ENCODE measurements at places on chromosomes 5 and 9.

DNA sequence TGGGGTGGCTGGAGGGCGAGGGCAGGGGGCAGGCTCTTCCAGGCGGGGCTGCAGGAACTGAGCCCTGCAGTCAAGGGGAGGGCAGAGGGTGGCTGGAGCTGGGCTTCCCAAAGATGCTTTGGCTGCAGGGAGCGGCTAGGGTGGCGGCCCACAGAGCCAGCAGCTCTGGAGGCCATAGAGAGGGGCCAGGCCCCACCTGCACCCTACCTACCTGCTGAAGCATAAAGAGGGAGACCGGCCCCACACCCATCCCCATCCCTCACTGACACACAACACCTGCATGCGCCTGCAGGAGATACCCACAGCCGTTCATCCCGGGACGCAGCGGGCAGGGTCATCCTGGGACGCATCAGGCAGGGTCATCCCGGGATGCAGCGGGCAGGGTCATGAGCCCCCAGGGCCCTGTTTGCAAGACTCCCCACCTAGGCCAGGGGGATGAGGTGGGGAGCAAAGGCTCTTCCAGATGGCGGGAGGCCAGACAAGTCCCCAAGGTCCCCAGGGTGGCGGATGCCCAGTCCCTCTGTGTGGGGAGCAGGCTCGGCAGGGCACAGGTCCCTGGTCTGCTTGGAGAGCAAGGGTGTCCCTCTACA lies 39.8 kb upstream of the NOTCH1 start:
- no peak for DNase-seq

DNA sequence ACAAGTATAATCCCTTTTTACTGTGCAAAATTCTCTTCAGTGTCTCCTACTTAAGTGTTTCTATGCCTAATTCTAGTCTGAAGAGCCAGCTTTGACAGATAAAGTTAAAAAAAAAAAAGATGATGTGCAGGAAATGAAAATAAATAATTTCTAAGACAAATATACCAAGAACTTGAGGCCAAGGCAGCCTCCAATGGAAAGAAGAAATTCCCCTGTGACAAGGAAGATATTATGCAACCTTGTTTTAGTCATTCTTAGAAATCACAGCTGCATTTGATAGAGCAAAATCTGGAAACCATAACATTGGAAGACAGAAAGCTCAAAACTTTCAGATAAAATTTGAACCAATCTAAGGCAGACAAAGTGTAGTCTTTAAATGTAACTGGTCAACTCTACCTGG lies 375.9 kb upstream of the TLE4 start:
- no peak for DNase-seq

DNA sequence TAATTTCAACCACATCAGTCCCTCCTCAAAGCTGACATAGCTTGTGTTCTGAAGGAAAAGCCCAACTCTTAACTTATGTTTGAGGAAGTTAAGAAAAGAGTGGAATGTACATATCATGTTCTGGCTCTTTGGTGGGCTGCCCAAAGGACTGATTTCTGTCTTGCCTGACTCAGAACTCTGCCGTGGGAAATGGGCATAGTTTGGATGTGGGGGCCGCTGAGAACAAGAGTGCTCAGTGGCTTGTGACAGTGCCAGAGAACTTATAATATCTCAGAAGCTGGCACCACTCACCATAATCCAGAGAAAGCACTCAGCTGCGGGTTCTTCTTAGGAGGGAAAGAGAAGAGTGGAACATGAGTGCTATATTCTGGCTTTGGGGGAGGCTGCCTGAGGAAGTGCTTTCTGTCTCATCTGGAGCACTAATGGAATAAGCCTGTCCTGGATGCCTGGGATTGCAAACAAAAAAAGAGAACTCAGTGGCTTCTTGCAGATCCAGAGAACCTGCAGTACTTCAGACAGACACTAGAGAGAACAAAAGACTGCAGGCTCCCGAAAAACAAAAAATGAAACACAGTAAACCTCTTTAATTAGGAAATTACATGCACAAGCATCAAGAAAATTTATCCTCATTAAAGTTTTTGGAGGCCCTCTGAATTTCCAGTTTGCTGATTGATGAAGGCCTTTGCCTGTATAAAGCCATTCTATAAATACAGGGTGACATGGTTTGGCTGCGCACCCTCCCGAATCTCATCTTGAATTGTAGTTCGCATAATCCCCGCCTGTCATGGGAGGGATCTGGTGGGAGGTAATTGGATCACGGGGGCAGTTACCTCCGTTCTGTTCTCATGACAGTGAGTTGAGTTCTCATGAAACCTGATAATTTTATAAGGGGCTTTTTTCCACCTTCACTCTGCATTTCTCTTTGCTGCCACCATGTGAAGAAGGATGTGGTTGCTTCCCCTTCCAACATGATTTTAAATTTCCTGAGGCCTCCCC lies 207.0 kb downstream of the DMAC1 start:
- no peak for DNase-seq

DNA sequence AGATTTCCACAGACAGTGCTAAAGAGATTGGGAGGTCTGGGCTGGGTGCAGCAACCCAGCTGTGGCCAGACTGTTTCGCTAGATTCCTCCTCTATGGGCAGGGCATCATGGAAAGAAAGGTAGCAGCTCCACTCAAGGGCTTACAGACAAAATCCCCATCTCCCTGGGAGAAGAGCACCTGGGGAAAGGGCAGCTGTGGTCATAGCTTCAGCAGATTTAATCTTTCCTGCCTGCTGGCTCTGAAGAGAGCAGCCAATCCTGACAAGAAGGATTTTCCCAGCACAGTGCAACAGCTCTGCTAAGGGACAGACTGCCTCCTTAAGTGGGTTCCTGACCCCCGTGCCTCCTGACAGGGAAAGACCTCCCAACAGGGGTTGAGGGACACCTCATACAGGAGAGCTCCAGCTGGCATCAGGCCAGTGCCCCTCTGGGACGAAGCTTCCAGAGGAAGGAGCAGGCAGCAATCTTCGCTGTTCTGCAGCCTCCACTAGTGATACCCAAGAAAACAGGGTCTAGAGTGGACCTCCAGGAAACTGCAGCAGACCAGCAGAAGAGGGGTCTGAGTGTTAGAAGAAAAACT lies 1379.3 kb upstream of the ACO1 start:
- DNase-seq: no peak
